ENCODE measurements at places on chromosomes 2 and 18. TPM values are rescaled to one million over a fixed set of nuclear protein-coding genes. Genes with fewer than 3 reads are reported as not detected.

DNA sequence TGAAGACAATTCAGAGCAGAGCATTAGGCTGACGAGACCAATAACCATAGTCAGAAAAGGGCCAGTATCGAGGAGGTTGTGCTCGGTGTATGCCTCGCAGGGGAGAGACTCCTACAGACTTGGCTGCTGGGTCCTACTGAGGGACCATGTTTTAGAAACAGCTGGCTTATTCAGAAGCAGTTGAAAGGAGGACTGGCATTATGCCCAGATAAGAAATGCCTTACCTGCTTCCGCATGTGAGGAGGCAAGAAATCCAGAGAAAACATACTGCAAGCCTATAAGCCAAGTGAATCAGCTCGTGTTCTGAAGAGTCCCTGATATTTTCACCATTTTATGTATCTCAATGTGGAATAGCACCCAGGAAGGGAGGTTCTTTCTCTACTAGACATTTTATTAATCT, 434.7 kb downstream of the GRB14 start:
- no peak for DNase-seq

- no peak for DNase-seq
Measured at GRCh38 chr2:174634130-174635014, 36.8 kb upstream of the WIPF1 start.

DNA sequence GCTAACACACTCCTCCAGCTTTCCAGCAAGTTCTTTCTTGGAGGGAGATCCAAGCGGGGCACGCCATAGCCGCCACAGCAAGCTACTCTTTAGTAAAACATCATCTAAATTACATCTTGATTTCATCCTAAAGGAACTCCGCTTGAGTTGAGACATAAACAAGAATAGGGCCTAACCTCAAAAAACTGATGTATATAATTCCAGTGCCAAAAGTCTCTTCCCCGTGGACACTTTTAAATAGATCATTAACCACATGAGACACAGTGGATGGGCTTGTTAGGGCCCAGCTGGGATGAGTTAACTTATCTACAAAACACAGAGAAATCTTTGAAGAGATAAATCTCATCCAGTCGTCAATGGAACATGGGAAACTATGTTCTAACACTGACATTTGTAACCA, 20.8 kb upstream of the MLPH start:
- no peak for DNase-seq

DNA sequence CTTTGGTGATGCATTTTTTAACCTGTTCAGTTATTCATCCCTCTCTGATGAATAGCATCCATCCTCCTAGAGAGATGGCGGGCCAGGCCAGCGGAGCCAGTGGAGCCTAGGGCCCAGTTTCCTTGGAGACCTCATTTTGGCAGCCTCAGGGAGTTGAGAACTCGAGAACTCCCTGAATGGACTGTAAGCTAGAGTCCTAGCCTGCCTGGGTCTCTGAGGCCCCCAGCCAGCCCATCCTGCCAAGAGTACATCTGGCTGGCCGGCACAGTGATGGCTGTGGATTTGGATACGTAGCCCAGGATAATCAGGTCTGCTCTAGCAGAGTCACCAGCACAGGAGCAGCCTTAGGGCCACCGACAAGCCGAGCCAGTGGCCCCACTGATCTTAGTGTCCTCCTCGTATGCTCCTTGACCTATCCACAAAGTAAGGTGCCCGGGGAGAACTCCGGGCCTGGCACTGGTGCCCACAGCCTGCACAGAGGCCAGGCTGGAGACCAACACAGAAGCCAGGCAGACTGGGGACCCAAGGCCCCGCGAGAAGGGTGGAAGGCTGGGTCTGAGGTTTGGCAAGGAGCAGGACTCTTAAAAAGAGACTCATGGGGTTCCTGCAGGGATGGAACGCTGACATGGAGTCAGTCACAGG, 110.5 kb upstream of the MCFD2 start:
- no peak for DNase-seq

GRCh38 chr18:36628435-36629137, 200.2 kb downstream of the TPGS2 start:
- DNase-seq = no peak

GRCh38 chr2:12602661-12603060, 114.1 kb upstream of the TRIB2 start:
- DNase-seq = no peak

GRCh38 chr2:49954059-49954458, 799.7 kb upstream of the FSHR start:
- DNase-seq = no peak

DNA sequence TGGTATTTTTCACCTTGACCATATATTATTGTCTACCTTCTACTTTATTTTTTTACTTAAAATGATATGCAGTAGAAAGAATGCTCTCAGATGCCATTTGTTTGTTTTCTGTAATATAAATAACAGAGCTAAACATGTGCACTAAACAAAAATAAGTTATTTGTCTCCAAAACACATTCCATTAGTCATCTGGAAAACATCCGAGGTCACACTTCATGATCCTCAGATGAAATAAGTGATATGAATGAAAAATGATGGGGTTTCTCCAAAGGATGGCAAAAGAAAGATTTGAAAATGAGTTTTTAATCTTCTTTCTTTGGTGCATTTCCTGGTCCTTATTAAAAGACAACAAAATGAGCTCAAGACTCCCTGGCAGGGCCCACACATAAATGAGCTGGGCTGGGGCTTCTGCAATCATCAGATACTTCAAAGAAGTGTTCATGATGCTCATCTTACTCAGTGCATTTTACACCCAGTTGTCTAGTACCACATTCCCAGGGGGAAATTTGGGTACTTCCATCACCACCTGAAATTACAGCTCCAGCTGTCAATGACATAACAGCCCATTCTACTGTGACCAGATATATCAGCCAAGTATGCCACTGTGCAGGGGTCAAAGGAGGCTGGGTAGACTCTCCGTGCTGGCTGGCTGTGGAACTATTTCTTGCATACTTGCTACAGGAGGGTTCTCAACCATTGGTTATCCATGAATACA, 283.5 kb downstream of the PID1 start:
- DNase-seq = no peak

DNA sequence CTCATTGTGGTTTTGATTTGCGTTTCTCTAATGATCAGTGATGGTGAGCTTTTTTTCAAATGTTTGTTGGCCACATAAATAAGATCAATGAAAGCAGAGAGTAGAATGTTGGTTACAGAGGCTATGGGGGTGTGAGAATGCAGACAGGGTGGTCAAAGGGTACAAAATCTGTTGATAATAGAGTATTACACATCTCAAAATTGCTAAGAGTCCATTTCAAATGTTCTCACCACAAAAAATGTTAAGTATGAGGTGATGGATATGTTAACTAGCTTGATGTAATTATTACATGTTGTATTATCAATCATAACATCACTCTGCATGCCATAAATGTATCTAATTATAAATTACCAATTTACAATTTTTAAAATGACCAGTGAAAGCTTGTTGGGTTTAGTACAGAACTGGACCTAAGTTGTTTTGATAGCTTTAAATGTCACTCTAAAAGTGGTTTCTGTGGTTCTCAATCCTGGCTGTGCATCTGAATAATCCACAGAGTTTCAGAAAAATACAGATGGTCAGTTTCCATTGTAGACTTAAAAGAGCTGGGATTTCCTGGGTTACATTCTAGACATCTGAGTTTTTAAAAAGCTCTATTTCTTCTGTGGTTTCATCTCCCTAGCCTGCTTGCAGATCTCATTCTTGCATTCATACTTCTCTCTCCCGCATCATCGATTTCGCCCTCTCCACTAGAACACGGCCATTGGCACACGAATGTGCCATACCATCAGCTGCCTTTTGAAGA, 286.0 kb upstream of the LYPD1 start:
- no peak for DNase-seq

GRCh38 chr2:164479460-164479859, 141.8 kb downstream of the GRB14 start:
- DNase-seq = no peak

- DNase-seq = no peak
Measured at GRCh38 chr2:149781263-149781808, 193.8 kb upstream of the MMADHC start.

DNA sequence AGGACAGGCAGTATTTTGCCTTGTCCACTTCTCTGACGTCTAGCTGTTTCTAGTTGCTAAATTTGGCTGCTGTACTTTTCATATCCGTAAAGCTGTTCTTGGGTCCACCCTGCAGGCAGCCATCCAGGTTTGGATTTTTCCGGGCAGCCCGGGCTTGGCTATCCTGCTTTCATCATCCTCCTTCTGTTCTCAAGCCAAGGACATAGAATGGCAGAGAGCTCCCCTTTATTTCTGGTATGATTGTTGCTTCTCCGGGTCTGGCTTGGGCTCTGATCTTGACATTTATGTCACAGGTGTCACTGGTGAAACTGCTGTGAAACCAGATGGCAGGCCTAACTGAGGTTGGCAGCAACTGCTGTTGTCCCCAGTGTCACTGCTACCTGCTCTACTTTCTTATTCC, 35.5 kb downstream of the SCN2A start:
- DNase-seq = no peak

GRCh38 chr18:35159782-35160181, 81.1 kb upstream of the ZNF397 start:
- no peak for DNase-seq

- peak; percentile 80 for DNase-seq
Measured at GRCh38 chr2:190978389-190979053, 35.5 kb downstream of the STAT1 start.

DNA sequence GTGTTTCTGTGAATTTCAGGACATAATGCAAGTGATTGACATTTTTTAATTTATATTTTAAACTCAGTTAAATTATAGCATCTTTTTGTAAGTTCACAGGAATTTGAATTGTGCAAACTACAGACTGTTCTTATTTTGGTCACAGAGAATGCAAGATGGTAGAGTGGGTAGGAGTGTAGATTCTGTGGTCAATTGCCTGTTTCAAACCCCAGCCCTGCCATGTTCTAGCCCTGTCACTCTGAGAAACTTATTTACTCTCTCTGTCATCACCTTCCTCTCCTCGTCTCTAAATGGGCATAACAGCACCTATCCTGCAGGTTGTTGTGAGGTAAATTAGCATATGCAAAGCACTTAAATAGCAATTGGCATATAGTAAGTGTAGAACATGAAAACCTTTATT, 879.8 kb downstream of the CPS1 start:
- DNase-seq = no peak

Gene NT5DC4
- total RNA-seq = not detected

Gene GBX2
- total RNA-seq = 5.3 TPM

Gene PDE11A
- total RNA-seq = not detected

Gene CD8B2
- total RNA-seq = not detected

Gene RAB17
- 0.39 TPM for total RNA-seq

Gene CRYGD
- not detected for total RNA-seq

All from glomerular endothelial cell (primary cell).